ENCODE measurements at places on chromosomes 7 and 10. TPM values are rescaled to one million over a fixed set of nuclear protein-coding genes. Genes with fewer than 3 reads are reported as not detected.

ANXA8 gene
- 29.4 TPM for total RNA-seq

PVRIG gene
- 1.2 TPM for total RNA-seq

GARIN1A gene
- 2.9 TPM for total RNA-seq

IKZF1 gene
- 21.3 TPM for total RNA-seq

FAM131B gene
- total RNA-seq = 2.3 TPM

FAM25A gene
- total RNA-seq = not detected

CHCHD2 gene
- total RNA-seq = 363 TPM

ZSWIM8 gene
- 87.8 TPM for total RNA-seq

BLVRA gene
- 62.9 TPM for total RNA-seq

SPDYE11 gene
- total RNA-seq = not detected

CLDN3 gene
- total RNA-seq = 137 TPM

JAKMIP3 gene
- 0.98 TPM for total RNA-seq

DENND2A gene
- total RNA-seq = 7.6 TPM

FFAR4 gene
- 1.0 TPM for total RNA-seq

FAM180A gene
- 9.1 TPM for total RNA-seq

FKBP6 gene
- not detected for total RNA-seq

PIK3AP1 gene
- 14.2 TPM for total RNA-seq

TEX47 gene
- not detected for total RNA-seq

SLC16A9 gene
- 0.33 TPM for total RNA-seq

NEUROG3 gene
- total RNA-seq = not detected

C10orf67 gene
- not detected for total RNA-seq

PTPRN2 gene
- total RNA-seq = 2.2 TPM

FZD1 gene
- 11.0 TPM for total RNA-seq

CHN2 gene
- total RNA-seq = 17.1 TPM

RET gene
- total RNA-seq = 0.96 TPM

RAB18 gene
- 40.3 TPM for total RNA-seq

IL6 gene
- 11.8 TPM for total RNA-seq

HOXA5 gene
- 11.5 TPM for total RNA-seq

HOXA13 gene
- not detected for total RNA-seq

LIPK gene
- total RNA-seq = 3.2 TPM

AGAP5 gene
- total RNA-seq = 7.9 TPM

LRRC17 gene
- total RNA-seq = 19.3 TPM

ICA1 gene
- total RNA-seq = 22.1 TPM

RPEL1 gene
- 0.33 TPM for total RNA-seq
